Osteocyte (in vitro differentiated cells): ENCODE measurements at places on chromosomes 6 and 20. TPM values are rescaled to one million over a fixed set of nuclear protein-coding genes. Genes with fewer than 3 reads are reported as not detected.

FOXC1 gene
- 106 and 108 TPM in 2 replicates for total RNA-seq

HAO1 gene
- not detected in 2 replicates for total RNA-seq

KCNK15 gene
- total RNA-seq: 17.5 and 21.5 TPM in 2 replicates

DNA sequence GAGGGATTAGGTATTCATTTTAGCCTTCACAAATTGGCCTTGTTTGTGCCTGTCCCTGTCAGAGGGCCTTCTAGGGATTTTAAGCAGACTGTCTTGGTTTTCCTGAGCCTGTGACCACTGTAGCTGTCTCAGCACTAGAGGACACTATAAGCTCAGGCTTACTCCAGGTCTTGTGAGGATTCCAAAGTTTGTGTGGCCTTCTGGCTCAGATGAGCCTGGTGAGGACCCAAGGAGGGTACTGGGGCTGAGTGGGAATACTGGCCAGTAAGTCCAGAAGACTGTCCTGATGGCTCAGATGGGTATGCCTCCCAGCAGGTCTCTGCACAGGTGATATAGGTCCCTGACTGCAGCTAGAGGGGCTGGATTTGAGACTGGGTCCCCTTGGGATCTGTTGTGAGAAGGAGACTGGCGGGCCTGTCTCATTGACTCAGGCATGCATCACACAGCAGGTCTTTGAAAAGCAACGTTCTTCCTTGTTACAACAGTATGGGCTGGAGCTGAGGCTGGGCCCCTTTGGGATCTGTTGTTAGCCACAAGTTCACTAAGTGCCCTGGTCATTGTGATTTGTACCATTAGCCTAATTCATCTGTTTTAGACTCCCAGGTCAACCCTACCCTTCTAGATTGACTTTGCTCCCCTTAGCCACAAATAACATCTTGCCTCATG is 26.3 kb upstream of the TFB1M start:
- H3K4me3 ChIP-seq: no peak overlapping the region
- no peak overlapping the region for H3K27ac ChIP-seq
- peaks cover 4% of the 10 kb centered on the region for H3K36me3 ChIP-seq
- H3K27me3 ChIP-seq: no peaks in the 10 kb centered on the region
- H3K4me1 ChIP-seq: no peaks in the 10 kb centered on the region

- no peaks in the 10 kb centered on the region for H3K36me3 ChIP-seq
- no peaks in the 10 kb centered on the region for H3K27me3 ChIP-seq
- no peak overlapping the region for H3K4me3 ChIP-seq
- H3K27ac ChIP-seq: peak overlapping the region; percentile 67
- peak; percentile 65 for DNase-seq
Measured at GRCh38 chr6:162538643-162539064, 188.9 kb downstream of the PRKN start.

GRCh38 chr20:31987744-31988143 is 19.8 kb downstream of the XKR7 start:
- peaks cover 26% of the 10 kb centered on the region for H3K27me3 ChIP-seq
- no peaks in the 10 kb centered on the region for H3K36me3 ChIP-seq
- no peak for DNase-seq
- no peak overlapping the region for H3K4me3 ChIP-seq
- no peaks in the 10 kb centered on the region for H3K4me1 ChIP-seq

GRCh38 chr6:53975941-53976615 is 135.2 kb upstream of the MLIP start:
- H3K36me3 ChIP-seq: no peaks in the 10 kb centered on the region
- H3K27me3 ChIP-seq: no peaks in the 10 kb centered on the region
- peaks cover 10% of the 10 kb centered on the region for H3K4me1 ChIP-seq
- H3K4me3 ChIP-seq: no peak overlapping the region
- H3K27ac ChIP-seq: no peak overlapping the region

- no peaks in the 10 kb centered on the region for H3K27me3 ChIP-seq
Measured at GRCh38 chr6:30592287-30592686, 21.0 kb downstream of the ABCF1 start.

DNA sequence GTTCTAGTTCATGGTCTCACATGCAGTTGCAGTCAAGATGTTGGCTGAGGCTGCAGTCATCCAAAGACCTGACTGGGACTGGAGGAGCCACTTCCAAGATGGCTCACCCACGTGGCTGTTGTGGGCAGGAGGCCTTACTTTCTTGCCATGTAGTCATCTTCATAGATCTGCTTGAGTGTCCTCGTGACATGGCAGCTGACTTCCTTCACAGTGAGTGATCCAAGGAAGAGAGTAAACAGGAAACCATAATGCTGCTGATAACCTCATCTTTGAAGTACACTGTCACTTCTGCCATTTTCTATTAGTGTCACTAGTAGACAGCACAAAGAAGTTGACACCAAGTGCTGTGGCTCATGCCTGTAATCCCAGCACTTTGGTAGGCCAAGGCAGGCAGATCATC is 40.1 kb upstream of the AKIRIN2 start:
- H3K27ac ChIP-seq: no peak overlapping the region
- H3K4me3 ChIP-seq: no peak overlapping the region
- H3K27me3 ChIP-seq: peaks cover 20% of the 10 kb centered on the region

DNA sequence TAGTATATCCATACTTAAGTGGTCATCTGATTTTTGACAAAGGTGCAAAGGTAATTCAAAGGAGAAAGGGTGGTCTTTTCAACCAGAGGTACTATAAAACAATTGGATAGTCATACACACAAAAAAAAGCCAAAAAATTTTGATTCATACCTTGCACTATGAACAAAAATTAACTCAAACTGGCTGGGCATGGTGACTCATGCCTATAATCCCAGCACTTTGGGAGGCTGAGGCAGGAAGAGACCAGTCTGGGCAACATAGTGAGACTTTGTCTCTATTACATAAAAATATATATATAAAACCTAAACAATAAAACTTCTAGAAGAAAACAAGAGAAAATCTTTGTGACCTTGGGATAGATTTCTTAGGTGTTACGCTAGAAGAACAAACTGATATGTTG is 43.8 kb upstream of the ADIG start:
- no peaks in the 10 kb centered on the region for H3K4me1 ChIP-seq
- no peak for DNase-seq
- H3K27ac ChIP-seq: no peak overlapping the region
- H3K27me3 ChIP-seq: no peaks in the 10 kb centered on the region
